NCI-H1694 (cell line): ENCODE measurements at places on chromosomes 7 and 10.
A peak's percentile ranks its signal among the peaks of the same experiment; 100 is the strongest.

- no peak for DNase-seq
Measured at GRCh38 chr10:99375426-99375825, 46.3 kb downstream of the CNNM1 start.

- no peak for DNase-seq
Measured at GRCh38 chr7:28408105-28408959, 4.0 kb upstream of the CREB5 start.

- DNase-seq, result no peak
Measured at GRCh38 chr7:81626008-81626407, 143.8 kb downstream of the HGF start.

DNA sequence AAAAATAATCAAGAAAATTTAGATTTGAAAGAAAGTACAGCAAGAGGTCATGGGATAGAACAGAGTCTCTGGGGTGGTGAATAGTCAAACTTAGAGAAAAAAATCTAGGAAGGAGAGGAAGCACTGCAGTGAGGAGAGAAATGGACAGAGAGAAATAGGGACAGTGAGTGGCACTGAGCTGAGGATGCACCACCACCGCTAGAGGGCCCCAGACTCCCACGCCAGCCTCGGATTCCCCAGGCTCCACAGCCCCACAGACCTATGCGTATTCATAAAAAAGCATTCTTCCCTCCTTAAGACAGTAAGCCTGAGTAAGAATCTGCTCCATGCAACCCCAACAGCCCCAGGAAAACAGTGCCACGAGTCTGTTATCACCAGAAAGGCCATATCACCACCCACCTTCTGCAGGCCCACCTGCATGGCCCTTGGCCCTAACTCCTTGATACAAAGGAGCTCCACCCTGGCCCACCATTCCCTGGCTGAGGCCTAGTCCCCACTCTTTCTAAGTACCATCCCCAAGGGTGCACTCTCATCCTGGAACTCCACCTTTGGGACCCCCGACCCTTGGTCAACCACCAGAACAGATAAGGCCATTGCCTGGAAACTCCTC, 91.0 kb downstream of the ALOX5 start:
- DNase-seq, result no peak

DNA sequence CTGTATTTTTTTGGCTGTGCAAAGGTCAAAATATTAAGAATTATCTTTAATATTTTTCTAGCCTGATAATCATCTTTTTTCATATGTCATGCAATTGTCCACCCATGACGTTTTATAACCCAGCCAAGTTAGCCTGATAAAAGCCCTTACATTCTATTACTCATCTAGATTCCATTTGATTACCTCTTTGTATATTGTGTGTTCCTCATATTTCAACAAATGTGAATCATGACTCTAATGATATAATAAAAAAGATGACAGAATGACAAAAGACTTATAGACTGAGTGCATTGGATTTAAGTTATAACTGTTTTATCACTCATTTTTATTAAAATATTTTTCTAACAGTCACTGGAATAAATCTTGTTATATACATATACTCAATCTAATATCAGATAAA, 1560.0 kb upstream of the LRRTM3 start:
- no peak for DNase-seq

- peak; percentile 30 for DNase-seq
Measured at GRCh38 chr7:105672801-105673200, 91.5 kb upstream of the EFCAB10 start.

DNA sequence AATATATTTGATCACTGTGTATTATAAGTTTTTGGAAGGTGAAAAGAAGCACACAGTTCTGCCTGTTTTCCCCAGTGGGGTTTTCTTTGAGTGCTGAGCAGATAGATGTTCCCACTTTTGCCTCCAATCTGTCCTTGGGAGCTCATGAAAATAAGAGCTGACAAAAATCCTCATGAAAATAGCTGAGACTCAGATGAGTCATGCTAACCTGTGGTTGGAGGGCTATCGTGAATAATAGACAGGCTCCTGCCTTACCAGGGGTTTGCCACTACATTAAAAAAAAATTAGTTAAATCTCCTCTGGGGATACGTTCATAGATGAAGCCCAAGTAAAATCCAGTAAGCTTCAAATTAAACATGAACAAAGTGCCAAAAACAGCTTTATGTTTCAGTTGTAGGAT, 10.9 kb upstream of the AOAH start:
- no peak for DNase-seq

DNA sequence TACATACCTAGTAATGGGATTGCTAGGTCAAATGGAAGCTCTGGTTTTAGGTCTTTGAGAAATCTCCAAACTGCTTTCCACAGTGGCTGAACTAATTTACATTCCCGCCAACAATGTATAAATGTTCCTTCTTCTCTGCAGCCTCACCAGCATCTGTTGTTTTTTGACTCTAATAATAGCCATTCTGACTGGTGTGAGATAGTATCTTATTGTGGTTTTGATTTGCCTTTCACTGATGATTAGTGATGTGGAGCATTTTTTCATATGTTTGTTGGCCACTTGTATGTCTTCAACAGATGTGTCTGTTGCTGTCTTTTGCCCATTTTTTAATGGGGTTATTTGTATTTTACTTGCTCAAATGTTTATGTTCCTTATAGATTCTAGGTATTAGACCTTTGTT, 675.5 kb downstream of the SUGCT start:
- no peak for DNase-seq

DNA sequence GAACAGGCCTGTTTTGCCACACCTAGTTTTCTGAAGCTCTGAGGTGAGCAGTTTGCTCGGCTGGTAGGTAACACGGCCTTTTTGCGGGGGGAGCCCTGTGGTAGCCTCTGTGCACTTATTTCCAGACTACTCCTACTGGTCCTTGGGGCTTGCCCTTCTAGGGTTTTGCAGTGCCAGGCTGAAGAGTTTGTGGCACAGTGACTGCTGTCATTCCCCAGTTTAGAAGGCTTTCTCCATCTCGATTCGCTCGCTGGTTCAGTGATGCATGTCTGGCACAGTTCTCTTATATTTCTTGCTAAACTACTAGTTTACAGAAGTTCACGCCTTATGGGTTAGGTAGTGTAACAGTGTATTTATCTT, 711 bp downstream of the KIF20B start:
- DNase-seq, result no peak

- no peak for DNase-seq
Measured at GRCh38 chr10:72353028-72353964, 1.4 kb downstream of the DNAJB12 start.

DNA sequence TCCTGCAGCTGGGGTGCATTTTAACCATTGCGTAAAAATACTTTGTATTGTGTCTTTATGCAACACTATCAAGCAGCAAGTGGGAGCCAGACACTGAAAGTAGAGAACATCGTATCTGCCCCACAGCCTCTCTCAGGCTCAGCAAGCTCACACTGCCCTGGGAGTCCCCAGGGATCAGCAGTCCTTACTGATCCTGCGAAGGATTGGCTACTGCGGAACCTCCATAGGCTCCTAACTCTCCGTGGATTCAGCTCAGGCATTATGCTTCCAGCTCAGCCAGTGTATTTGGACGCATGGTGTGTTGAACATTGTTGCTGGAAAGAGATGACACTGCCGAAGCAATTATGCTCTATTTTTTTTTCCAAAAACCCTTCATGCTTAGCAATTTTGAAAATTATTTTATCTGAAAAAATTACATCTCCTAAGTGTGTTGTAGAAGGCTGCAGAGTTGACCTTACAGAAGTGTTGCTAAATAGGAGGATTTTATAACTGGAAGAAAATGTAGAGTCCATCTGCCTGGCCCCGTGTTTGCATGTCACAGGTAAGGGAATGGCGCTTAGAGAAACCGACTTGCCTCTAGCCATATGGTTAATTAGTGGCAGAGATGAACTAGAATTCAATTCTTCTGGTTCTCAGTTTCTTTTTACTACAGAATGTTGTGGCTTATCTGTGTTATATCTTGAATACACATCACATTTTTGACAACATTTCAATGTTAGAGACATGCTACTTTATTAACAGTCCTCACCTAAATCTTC, 276.4 kb upstream of the COBL start:
- DNase-seq, result no peak

- DNase-seq, result no peak
Measured at GRCh38 chr10:60517805-60518204, 128.1 kb upstream of the ANK3 start.

DNA sequence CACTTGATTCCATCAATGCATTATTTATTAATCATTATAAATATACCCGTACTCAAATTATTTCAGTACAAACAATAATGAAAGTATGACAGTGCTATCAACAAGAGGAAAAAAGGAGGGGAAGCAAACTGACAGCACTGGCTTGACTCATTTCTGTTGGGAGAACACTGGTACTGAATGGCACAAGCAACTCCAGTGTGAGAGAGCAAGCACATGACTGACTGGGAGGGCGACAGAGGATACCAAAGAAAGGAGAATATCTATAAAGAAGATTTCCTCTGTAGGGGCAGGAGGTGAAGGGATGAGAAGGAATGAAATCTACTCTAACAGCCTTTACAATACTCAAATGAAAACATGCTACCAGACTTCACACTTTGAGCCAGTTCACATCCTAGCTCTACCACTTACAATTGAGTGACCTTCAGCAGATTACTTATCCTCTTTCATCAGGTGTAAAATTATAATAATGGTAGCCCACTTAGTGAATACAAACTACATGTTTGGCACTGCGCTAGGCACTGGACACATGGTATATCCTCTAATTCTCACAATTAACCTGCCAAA, 1.5 kb downstream of the USP54 start:
- DNase-seq, result no peak

DNA sequence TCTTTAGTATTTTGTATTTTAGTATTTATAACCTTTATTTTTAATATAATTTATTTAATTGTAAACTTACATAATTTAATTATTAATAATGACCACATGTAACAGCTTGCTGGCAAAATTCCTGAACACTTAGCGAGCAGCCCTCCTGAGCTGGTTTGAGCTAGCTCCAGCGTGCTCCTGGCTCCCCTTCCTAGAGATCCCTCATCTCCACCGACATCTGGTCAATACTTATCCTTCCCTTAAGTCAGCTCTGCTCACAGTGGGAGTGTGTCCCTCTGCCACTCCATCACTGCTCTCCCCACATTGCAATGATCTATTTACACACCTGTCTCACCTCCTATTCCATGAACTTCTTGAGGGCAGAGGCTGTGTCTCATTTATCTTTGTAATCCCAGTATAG, 20.6 kb upstream of the TBXAS1 start:
- no peak for DNase-seq

DNA sequence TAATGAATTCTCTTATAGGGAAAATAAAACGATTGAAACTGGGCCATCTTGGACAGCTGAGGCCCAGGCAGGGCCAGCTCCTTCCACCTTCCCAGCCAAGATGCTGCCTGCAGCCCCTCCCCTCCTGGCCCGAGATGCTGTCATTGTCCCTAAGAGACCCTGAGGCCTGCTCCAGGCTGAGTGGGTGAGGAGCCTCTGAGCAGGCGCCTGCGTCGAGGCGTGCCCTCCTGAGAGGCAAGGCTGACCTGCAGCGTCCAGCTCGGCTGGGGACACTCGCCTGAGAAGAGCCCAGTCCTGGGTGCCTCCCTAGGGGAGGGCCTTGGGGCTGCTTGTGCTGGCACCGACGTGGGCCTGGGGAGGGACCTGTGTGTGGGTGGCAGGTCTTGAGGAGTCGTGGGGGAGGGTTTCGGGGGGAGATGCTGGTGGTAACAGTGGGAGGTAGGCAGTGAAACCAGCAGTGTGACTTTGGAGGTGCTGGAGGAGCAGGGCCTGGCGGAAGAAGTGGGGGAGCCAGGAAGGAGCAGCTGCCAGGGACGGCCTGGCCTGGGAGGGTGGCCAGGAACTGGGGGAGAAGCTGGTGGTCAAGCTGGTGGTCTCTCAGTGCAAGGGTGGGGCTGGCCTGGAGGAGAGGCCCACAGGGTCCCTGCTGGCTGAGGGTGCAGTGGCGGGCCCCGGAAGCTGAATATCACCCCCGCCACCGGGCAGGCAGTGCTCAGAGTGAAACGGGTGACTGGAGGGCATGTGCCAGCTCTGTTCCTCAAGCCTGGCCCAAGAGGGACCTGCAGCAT, 7.9 kb downstream of the GPR146 start:
- no peak for DNase-seq

- no peak for DNase-seq
Measured at GRCh38 chr7:87287738-87288341, 57.6 kb upstream of the CROT start.

DNA sequence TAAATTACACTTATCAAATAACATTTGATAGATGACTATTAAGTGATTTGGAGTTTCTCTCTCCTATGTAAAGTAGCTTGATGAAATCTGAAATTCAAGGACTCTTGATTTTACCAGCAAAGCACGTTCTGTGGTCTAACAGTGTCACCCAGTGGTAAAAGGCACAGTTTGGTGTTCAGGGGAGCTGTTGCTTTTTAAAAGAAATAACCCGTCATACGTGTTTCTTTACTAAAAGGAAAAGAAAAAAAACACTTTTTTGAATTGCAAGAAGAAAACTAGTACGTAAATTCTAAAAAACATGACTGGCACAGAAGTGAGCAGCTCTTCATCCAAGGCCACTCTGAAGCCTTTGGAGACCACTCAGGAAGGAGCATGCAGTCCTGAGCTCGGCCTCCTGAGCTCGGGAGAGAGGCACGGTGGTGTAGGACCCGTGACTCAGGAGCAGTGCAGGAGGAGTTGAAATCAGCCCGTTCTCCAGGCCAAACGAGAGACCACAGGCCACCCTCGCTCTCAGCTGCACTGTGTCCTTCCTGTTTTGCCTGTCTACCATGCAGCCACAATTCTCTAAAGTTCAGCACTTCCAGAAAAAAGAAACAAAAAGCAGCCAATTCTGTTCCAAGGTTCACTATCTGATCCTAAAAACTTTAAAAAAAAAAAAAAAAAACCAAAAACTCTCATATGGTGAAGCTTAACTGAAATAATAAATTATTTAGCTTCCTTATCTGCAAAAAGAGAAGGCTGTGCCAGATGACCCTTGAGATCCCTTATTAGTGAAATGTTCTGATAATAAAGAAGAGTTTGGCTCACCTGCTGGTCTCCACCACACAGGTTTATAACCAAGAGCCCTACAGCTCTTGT, 212.6 kb upstream of the FRMD4A start:
- DNase-seq, result no peak

DNA sequence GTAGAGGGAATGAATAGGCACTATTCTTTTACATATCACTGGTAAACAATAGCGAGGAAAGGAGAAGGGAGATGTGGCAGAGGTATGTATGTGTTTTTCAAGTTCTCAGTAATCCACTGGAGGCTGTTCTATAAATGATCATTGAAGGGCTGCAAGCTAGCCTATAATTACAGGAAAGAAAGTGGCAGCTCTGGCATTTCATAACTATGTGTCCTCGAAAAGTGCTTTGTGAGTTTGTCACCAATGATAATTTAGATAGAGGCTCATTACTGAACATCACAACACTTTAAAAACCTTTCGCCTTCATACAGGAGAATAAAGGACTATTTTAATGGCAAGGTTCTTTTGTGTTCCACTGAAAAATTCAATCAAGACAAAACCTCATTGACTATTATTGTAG, 235.1 kb downstream of the FOXP2 start:
- DNase-seq, result no peak

GRCh38 chr10:53598914-53599313, 826.3 kb upstream of the MBL2 start:
- no peak for DNase-seq
